Progenitor cell of endocrine pancreas (in vitro differentiated cells): ENCODE measurements at places on chromosomes 3 and 15. TPM values are rescaled to one million over a fixed set of nuclear protein-coding genes. Genes with fewer than 3 reads are reported as not detected.

PLCH1 gene
- 13.6 and 14.2 TPM in 2 replicates for total RNA-seq

GRCh38 chr3:70905491-70905890, 593.1 kb upstream of the MDFIC2 start:
- DNase-seq = no peak

CD200R1 gene
- 0.13 TPM in 1 of 2 replicates, not detected in the other for total RNA-seq

DNA sequence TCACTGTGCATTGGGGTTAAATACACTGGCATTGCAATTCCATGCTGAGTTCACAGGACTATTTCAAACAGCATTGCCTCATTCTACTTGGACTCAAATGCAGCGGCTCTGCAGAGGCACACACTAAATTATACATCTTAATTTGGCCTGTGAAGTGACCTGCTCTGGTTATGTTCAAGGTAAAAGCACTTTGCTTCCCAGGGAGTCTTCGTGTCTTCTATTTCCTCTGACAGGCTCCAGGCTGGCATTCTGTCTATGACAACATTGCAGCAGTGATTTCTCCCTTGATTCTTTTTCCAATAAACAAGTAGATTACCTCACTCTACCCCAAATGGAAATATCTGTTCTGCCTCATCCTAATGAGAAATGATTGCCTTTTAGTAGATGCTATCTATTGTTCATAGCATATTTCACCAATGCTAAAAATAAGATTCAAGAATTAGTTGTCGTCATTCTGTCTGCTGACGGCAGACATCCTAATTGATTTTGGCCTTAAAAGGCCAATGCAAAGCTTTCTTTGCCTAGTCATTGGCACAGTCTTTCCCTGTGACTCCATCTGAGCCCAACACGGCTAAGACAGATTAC, 33.8 kb downstream of the FMN1 start:
- DNase-seq = no peak

UROC1 gene
- total RNA-seq = not detected in 2 replicates

- no peak for DNase-seq
Measured at GRCh38 chr3:171064461-171064860, 37.9 kb upstream of the SLC2A2 start.

GRCh38 chr3:11592445-11593298, 51.0 kb downstream of the VGLL4 start:
- no peak for DNase-seq

OGG1 gene
- 46.3 and 47.7 TPM in 2 replicates for total RNA-seq

GRCh38 chr3:23623844-23624243, 181.9 kb upstream of the UBE2E1 start:
- DNase-seq = no peak

GRCh38 chr15:38205526-38206272, 46.9 kb upstream of the SPRED1 start:
- no peak for DNase-seq

GRCh38 chr3:61169621-61170251, 81.5 kb downstream of the FHIT start:
- no peak for DNase-seq

TNFAIP8L3 gene
- 0.27 TPM in 1 of 2 replicates, not detected in the other for total RNA-seq

DNA sequence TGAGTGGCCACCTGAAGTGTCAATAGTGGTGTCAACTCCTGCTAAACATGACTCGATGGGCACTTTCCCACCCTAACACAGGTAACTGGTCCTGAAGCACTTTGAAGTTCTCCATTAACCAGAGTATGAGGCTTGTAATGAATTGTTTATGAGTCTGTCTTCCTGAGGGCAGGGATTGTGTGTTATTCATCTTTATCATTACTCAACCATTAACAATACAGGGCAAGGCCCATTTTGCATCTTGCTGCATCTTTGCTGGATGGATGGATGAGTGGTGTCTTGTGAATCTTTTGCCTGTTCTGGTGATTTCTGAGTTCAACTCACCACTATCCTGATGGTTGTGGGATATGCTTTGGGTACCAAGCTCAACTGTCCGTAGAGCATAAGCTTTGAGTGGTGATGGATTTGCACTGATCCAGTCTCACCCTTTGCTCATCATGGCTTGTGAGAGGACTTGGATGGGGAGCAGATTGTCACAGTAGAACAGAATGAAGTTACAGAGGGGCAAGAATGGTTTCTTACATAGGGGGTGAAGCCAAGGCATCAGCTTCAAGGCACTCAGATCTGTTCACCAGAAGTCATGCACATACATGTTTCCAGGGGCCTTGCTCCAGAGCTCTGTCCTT, 22.3 kb upstream of the EPB42 start:
- no peak for DNase-seq

FHIT gene
- total RNA-seq = 16.1 and 18.4 TPM in 2 replicates

DNA sequence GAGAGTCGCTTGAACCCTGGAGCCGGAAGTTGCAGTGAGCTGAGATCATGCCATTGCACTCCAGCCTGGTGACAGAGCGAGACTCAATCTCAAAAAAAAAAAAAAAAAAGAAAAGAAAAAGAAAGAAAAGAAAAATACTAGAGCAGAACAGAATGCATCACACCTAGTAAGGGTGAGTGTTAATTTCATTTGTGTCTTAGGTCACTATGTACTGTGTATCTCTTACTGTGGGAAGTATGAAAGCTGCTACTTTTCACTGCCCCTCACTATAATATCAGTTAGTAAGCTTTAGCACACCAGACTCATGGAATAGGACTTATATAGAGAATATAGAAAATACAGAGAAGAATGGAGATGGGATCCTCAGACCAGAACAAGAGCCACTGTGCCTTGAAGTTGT, 45.9 kb upstream of the RASA2 start:
- no peak for DNase-seq

DNA sequence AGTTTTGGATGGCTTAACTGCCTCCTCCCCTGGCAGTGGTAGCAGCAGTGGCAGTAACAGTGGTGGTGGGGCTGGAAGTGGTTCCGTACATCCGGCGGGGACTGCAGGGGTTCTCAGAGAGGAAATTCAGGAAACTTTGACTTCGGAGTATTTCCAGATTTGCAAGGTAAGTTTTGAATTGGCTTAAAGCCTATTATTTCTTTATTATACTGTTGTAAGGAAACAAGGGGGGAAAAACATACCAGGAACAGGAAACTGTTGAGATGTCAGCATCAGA, 1.5 kb downstream of the STXBP5L start:
- no peak for DNase-seq

SMCO1 gene
- not detected in 2 replicates for total RNA-seq

MUSTN1 gene
- total RNA-seq = not detected in 2 replicates

ZNF501 gene
- 6.7 and 7.5 TPM in 2 replicates for total RNA-seq

DNA sequence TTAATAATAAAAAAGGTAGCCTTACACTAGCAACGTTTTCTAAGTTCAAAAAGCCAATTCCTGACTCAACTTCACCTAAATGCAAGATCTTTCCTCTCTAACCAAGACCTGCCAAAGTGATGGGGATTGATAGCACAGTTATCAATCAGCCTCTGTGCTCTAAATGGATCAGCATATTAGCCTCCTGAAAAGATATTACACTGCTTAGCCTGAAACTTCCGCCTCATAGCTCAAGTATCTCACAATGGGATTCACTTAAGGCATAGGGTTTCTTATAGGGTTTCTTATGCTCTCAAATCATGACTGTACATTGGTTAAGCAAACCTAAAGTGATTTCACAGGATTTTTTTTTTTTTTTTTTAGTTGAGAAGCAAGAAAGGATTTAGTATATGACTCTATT, 436 bp upstream of the SLC9A9 start:
- no peak for DNase-seq

MKRN3 gene
- total RNA-seq = 0.24 and 0.46 TPM in 2 replicates

DNA sequence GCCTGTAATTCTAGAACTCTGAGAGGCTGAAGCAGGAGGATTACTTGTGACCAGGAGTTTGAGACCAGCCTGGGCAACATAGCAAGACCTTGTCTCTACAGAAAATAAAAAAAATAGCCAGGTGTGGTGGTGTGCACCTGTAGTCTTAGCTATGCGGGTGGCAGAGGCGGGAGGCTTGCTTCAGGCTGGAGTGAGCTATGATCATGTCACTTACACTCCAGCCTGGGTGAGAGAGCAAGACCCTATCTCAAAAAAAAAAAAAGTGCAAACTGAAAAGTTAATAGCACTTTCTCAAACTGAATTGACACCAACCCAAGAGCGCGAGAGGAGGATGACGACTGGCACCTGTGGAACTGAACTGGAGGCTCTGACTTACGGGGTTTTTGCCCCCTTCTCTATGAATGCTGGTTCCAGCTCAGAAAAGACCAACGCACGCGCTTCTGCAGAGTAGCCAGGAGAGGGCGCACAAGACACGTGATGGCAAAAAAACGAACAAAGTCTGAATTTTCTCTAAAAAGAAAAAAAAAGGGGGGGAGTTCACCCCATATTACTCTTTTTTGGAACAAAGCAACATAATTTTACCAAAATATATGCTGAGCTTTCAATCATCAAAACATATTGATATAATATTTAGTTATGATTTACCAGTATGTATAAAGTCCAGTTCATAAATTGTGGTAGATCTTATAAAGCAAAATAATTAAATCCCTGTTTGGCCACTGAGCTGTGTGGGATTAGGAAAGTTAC, 23.7 kb downstream of the CFAP92 start:
- peak; percentile 42 for DNase-seq

EXD1 gene
- total RNA-seq = not detected in 2 replicates

DNA sequence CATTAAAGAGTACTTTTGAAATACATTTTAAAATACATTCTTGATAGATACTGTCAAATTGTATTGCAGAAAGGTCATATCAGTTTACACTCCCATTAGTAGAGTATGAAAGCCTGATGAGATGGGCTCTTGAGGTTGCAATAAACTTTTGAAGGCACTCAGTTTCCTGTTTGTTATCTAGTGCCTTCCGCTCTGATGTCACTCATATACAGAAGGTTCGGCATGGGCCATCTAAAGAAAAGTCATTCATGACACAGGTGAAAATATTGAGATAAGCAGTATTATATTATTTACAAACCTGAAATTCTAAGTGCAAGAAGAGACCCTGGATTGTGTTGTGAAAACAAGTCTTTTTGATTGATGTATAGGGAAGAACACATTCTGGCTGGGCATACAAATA, 36.5 kb upstream of the DENND4A start:
- no peak for DNase-seq

GRCh38 chr3:196127308-196128040, 45.6 kb upstream of the TFRC start:
- DNase-seq = no peak

- DNase-seq = no peak
Measured at GRCh38 chr3:111588527-111588926, 6.6 kb downstream of the ZBED2 start.

DNA sequence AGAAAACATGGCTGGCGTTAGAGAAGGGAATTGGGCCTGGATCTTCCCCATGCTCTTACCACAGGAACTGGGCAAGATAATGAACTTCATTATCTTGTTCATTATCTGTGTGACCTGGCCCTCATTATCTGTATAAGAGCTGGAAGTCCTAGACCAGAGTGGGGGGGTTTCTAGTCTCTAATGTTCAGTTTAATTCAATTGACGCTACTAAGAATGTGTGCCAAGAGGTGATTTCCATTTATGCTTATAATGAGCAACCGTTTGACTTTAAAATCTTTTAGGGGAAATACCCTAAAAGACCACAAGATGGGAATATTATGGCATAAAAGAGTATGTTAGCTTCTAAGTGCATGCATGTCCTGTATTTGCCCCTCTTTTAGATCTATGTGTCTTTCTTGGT, 59.1 kb upstream of the CSTA start:
- no peak for DNase-seq

DNA sequence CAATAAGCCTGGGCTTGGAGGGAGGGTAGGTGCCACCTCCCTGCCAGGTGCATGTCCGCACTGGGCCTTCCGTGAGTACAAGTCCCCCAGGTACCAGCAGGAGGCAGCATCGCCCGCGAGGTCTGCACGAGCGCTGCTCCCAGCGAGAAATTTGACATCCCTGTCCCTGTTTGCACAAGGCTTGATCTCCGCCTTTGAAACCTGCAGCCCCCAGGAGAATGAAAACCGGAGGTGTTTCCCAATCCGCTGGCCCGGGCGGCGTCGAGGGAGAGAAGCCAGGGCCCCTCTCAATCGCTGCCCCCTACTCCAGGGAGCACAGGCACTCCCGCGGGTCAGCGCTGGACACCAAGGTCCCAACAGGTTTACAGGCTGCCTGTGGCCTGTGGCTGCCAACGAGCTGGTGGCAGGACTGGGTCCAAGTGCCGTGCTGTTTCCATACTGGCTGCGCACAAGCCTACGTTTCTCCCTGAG, 961 bp downstream of the HAPLN3 start:
- peak; percentile 76 for DNase-seq

PEX5L gene
- total RNA-seq = 1.0 and 1.9 TPM in 2 replicates

GTF2A2 gene
- total RNA-seq = 107 and 109 TPM in 2 replicates

- no peak for DNase-seq
Measured at GRCh38 chr3:72571052-72571451, 277.2 kb downstream of the SHQ1 start.

DNA sequence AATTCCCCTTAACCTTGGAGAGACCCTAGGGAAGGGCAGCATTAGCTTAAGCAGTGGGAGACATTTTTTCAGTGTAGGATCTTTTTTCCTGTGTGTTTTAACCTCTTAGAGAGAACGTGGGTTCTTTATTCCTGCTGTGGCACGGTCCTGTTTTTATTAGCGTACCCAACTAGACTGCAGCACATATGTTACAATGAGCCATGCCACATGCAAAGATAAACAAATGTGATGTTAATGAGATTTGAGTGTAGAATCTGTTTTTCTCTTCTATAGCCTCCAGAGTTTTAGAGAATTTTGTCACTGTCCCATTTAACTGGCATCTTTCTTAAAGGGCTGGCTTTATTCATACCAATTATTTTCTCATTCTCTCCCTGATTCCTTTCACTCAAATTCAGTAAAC, 347.5 kb downstream of the CNTN4 start:
- DNase-seq = no peak

- no peak for DNase-seq
Measured at GRCh38 chr3:165211721-165212120, 15.5 kb upstream of the SLITRK3 start.
